ENCODE measurements at places on chromosomes 2 and 18.

DNA sequence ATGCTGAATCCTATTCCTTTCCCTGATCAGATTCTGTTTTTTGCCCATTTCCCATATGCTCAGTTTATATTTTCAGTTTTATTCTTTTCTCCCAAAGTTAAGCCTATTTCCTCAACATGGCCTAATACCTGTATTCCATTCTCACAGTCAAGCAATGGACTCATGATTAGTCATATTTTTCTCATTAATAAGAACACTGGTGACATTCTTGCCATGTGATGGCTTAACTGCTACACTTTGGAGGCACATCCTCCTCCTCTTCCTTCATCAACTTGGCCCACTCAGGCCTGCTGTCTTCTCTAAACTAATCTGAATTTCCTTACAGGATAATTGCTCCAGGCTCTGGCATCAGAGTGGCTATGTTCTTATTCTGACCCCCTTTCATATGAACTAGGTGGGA, 679.2 kb downstream of the NYAP2 start:
- no peak for DNase-seq

DNA sequence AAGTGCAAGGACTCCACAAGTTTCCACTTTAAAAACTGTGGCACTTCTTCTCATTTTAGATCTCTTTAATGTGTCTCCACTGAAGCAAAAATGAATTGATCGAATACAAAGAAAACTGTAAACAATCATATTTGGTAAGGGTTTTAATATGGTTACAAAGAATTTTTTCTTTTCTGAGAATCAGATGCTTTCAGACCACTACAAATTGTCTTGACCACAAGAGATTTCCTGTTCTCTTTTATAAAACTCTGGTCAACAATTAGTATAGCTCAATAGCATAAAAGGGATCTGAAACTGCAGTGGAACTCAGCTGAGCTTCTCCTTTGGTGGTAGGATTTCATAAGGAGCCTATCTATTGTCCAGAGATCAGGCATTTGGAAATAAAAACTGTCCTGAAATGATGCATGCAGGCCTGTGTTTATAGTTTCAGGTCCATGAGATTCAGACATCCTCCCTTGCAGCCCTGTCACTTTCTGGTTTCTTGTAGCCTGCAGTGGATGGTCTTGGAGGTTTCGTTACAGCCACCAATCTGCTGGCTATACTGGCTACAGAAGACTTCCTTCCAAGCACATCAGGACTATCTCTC, 120.0 kb downstream of the DOCK10 start:
- DNase-seq, result no peak

- no peak for DNase-seq
Measured at GRCh38 chr18:22066083-22066485, 103.3 kb upstream of the GATA6 start.

- DNase-seq, result no peak
Measured at GRCh38 chr2:104321796-104322349, 532.0 kb upstream of the POU3F3 start.

DNA sequence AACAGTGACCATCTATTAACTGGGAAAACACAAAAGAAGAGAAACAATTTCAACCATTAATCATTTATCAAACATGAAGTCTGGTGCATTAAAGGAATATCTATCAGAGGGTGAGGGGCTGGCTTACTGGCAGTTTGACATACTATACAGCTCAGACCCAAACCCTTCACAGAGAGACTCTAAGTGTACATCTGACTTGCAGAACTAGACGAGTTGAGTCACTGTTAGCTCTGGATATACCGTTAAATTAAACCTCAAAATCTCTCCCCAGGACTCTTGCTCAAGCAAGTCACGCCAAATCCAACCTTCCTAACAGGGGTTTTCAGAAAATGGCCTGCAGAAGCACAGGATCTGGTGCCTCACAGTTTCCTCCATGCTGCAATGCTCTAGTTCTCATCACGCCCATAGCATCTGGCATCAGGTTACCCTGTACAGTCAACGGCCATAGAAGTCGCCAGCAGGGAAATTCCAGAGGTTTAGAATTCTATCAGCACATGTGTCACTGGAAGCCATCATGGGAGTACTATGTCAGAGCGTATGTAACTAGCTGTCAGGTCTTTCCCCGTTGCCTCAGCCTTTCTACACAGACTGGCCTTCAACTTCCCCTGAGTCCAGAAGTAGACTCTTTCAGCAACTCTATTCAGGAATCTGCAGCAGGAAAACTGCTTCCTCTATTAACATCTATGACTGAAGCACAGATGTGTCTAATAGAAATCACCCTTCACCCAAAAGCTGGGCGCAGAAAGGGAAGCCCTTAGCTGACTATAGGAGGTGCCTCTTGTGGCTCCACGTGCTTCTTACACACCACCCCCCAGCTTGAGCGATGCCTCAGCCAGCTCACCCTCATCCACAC, 9.3 kb downstream of the TGOLN2 start:
- no peak for DNase-seq

- DNase-seq, result no peak
Measured at GRCh38 chr2:169798397-169798717, 314 bp upstream of the SSB start.

DNA sequence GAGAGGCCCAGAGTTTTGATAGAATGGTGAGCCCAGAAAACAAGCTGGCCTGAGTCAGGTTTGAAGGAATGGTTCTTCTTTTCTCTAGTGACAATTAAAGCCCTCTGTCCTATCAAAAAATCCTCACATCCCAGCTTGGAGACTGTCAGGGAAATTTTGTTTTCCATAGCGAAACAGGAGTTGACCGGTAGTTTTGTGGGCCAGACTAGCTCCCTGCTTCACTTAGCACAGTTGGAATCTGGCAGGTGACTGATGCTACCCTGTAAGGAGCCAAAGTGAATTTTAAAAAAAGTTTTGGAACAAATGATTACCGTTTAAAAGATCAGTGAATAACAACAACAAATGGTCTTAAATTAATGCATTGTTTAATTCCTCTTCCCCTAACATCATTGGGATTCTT, 6.7 kb downstream of the NAB1 start:
- DNase-seq, result no peak

All from NCI-H2029 (cell line).